ENCODE measurements at places on chromosomes 1 and 21.

DNA sequence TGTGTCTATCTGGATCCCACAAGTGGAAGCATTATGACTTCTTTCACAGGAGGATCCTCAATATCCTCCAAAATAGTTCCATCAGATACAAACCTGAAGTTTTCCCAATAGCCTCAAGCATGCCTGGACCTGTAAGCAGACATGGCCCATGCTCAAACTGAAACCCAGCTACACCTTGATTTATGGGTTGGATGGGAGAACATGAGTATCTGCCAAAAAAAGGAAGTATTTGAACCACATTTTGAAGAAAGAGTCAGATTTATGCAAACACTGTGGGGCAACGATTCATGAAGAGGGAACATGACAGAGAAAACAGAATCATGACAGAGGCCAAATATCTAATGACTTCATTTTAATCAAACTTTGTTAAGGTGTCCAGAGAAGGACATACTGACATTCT, 351.0 kb upstream of the NFIA start:
- no peak for DNase-seq

DNA sequence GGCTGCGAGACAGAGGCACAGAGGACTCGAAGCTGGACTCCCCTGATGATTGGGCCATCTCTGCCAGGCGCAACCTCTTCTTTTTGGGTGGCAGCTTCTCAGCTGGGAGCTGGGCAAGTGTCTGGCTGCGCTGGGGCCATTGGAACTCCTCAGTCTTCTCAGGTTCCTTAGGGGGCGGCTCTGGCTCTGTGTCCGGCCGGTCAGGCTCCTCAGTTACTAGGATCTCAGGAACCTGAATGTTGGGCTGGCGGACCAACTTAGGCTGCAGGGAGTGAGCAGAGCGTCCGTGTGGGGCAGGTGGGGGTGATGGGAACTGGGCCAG, 97.5 kb upstream of the EDN2 start:
- no peak for DNase-seq

- DNase-seq = no peak
These were observed 210.9 kb downstream of the HIVEP3 start for GRCh38 chr1:41707793-41708192.

DNA sequence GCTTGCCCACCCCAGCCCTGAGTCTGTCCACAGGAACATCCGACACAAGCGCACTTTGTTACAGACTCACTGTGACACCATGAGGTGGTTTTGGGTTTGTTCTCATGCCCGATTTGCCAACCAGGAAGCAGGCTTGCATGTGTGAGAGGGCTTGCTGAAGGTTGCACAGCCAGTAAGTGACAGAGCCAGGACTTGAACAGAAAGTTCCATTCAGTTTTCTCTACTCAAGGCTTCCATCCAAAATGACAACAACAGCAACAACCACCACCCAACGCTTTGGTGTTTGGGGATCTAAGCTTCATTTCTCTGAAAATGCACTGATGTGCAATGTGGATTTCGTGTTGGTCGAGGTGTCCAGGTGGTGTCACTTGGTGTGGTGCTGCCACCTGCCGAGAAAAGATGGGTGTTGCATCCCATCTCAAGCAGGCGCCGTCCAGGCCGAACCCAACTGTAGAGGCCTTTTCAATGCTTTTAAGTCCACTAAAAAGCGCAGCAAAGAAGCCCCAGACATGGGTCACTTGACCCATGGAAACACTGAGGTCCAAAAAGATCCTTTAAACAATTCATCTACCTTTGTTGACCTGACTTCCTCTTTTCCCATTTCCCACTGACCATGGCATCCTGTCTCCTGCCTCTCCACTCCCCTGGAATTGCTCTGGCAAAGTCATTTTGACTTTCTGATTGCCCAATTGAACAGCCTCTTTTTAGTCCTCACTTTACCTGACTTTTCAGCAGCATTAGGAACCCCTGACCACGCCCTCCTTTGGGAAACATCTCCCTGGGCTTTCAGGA, 12.2 kb downstream of the CITED4 start:
- no peak for DNase-seq

DNA sequence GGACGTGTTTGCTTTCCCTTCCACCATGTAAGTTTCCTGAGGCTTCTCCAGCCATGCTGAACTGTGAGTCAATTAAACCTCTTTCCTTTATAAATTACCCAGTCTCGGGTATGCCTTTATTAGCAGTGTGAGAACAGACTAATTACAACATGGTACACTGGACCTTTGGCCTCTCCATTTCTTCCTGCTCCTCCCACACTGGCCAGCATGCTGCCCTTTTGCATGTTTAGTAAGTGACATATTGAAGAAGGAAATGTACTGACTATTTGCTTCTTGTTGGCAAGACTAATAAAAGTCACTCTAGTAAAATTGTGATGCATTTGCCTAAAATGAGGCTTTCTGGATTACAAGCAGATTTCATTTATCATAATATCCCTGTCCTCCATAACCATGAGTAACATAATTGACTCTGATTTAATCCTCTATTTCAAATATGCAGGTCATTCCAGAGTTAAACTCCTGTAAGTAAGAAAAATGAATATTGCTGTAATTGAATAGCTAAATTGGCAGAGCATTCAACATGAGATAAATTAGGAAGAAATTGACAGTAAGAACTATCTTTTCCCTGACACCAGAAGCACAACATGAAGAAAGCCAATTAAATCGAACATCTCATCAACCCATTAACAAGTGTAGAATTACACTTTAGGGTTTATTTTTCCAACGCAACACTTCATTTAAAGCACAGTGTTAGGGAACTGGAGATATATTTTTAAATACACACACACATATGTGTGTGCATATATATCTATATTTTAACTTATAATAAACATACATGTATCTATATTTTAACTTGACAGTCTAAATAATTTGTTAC, 427.8 kb upstream of the ZP4 start:
- DNase-seq = no peak

- DNase-seq = no peak
These were observed 36.6 kb downstream of the ELF3 start for GRCh38 chr1:202046748-202047708.
